ELF-1 (cell line): ENCODE measurements at places on chromosomes 4 and X.

GRCh38 chrX:101206471-101206870 is 13.1 kb upstream of the DRP2 start:
- DNase-seq: no peak

DNA sequence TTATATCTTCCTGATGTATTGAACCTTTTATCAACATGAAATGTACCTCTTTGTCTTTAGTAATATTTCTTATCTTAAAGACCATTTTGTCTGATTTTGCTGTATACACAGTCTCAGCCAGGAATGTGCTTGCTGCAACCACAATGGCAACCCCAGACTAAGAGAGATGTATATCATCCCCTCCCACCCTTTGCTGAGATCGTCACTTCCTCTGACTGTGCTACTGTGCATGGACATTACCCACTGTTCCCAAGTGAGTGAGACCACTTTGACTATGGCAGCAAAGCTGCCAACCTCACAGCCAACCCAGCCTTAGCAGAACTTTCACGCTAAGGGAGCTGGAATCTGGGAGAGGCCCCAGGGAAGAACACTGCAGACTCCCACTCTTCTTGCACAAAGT is 46.0 kb downstream of the EIF2S3 start:
- no peak for DNase-seq

DNA sequence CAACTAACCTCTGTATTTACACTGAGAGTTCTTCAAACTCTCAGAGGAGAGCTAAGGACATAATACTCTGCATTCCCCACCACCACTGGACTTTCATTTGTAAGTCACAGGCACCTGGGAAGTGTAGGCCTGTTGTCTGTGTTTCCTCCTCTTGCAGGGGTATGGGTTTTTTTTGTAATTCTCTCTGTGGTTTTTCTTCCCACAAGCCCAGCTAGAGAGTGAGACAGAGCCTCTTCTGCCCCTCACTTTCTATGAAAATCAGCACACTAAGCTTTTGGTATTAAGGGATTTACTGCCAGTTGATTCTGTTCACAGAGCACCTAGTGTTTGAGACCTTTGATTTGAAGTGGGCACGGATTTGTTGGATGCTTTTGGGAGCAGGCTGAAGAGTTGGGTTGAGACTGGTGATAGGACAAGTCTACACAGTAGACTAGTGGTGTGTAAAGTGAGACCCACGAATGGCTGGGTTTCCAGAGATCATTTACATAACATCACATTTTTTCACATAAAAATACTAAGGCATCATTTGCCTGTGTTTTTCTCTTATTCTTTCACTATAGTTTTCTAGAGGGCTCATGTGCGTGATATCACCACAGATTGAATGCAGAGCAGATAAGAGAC is 28.9 kb upstream of the WDR17 start:
- no peak for DNase-seq

DNA sequence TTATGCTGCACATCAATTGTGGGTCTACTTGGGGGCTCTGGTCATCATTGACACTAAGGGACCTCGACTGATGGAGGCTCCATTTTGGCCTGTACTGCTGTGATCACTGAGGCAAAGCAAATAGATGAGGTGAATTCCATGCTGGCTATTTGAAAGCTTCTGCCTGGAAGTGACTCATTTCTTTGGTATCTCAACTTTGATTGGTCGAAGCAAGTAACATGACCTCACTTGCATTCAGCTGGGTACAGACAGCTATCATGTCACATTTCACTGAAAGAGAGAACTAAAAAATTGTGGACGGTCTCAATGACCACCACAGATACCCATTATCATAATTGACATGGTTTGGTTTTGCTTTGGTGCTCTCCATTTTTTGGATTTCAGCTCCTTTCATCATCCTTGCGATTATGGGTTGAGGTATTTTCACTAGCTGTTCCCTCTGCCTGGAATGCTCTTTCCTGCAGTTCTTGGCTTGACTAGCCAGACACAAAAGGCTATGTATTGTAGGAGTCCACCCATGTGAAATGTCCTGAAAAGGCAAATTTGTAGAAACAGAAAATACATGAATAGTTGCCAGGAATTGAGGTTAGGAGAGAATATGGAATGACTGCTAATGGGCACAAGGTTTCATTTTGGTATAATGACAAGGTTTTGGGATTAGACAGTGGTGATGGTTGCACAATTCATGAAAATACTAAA is 369.2 kb upstream of the LCORL start:
- no peak for DNase-seq

DNA sequence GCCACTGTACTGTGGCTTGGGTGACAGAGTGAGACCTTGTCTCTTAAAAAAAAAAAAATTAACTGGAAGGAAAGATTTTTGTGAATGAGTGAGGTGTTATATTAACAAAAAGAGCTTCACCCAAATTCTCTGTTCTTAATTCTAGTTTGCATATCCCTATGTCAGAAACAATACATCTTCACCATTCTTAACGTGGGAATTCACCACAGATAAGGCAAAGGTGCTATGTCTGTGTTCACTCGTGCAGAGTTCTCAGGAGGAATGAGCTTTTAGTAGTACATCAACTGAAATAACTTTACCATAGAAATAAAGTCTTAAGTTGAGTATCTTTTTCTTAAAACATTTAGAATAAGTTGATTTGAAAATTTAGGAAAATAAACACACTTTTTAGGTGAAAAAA is 135.1 kb downstream of the RAPGEF2 start:
- no peak for DNase-seq

- no peak for DNase-seq
These were observed 136.7 kb upstream of the PPARGC1A start for GRCh38 chr4:24026596-24026995.

DNA sequence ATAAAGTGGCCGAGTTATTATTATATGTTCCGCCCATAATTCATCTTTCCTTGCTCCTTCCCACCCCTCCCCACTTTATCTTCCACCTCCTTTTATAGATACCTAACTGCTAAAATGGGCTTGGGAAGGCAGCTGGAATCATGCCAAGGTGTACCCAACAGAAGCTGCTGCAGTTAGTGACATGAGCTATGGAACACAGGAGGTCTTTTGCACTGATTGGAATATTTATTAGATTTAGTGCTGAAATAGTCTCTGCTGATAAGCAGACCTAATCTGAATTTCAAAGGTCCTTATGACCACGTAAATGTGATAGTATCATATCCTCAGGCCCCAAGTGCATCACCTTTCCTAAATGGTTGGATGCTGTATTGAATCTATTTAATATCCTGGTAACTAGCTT is 64.9 kb downstream of the HMGB2 start:
- DNase-seq: no peak

DNA sequence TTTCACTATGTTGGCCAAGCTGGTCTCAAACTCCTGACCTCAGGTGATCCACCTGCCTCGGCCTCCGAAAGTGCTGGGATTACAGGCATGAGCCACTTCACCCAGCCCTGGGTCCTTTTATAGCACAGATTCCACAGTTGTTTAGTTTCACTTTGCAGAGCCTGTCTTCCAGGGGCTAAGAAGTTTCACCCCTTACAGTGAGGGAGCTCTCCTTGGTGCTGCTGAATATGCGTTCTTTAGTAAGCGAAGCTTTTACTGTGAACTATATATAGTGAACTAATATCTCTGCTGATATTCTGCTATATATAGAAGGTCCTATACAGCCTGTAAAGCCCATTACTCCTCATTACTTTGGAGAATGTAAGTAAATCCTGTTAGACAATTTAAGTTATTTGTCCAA is 4.2 kb downstream of the TCEAL6 start:
- no peak for DNase-seq

DNA sequence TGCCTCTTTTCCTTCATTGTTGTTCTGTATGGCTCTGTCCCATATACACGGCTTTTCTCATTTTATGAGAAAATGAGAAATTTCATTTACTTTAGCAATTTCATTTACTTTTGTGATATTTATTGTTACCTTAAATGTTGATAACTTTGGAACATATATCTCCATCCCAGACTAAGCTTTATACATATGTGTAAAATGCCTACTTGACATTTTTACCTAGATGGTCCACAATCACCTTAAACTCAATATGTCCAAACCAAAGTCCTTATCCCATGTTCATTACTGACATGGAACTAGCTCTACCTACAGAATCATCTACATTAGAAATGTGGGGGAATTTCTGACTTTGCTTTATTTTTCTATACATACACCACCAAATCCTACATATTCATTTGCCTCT is 590.5 kb upstream of the CT83 start:
- no peak for DNase-seq

GRCh38 chr4:102825261-102826091 is 1.9 kb downstream of the UBE2D3 start:
- DNase-seq: peak; percentile 66

- no peak for DNase-seq
These were observed 149.4 kb downstream of the PDGFRA start for GRCh38 chr4:54378461-54378860.

DNA sequence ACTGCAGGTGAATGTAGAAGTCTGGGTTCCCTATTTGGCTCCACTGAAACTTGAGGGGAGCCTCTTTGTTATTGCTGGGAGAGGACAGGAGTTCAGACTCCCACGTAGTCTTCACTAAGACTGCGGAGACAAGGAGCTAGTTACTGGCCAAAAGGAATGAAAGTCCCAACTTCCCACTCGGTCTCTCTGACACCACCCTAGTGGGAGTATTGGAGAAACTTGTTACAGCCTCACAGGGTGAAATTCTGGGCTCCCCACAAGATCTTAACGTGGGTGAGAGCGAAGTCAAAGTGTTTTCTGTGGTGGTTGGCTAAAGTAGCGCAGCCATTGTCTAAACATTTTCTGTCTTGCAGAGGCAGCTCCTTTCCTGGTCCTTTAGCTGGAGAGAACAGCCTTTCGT is 13.5 kb downstream of the MYOZ2 start:
- DNase-seq: no peak

- no peak for DNase-seq
These were observed 133.1 kb downstream of the ARAP2 start for GRCh38 chr4:36111172-36111571.

- no peak for DNase-seq
These were observed 68.0 kb downstream of the TMA16 start for GRCh38 chr4:163562496-163562895.

DNA sequence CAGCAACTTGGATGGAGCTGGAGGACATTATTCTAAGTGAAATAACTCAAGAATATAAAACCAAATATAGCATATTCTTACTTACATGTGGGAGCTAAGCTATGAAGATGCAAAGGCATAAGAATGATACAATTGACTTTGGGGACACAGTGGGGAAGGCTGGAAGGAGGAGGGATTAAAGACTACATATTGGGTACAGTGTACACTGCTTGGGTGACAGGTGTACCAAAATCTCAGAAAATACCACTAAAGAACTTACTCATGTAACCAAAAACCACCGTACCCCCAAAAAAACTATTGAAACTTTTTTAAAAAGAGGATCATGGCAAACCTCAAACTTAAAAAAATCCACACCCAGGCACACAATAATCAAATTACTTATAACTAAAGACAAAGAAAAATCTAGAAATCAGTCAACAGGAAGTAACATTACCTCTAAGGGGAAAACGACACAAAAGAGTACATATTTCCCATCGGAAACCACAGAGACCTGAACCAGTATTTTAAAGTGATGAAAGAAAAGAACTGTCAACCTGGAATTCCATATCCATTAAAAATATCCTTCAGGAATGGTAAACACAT is 241.8 kb downstream of the PRDM5 start:
- no peak for DNase-seq

- DNase-seq: no peak
These were observed 75.1 kb downstream of the GAB1 start for GRCh38 chr4:143411527-143412419.

DNA sequence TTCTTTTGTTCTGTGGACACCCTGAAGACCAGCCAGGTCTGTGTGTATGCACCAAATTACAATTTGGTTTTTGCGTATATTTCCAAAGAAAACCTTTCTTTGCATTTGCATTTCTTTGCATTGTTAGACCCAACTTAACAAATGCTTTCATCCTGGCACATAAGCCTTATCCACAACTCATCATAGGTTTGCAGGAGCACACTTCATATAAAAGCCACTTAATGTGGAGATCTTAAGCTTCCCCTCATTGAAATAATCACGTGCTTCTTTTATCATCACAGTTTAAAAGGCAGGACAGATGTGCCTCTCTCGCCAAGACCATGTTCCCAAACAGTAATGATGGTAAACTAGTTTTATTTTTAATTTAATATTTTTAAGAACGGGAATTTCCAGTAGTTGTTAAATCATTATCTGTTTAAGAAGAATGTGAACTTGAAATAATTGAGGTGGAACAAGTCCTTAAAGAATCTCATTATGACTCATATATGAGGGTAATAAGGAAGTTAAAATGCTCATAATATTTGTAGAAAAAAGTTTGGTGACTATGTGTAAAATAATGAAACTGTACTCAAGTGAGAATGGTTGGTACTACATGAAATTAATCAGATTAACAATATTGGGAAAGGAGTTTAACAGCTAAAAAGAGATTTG is 65.5 kb downstream of the GLRA3 start:
- no peak for DNase-seq

GRCh38 chrX:108219949-108220601 is 128.5 kb downstream of the ATG4A start:
- no peak for DNase-seq

GRCh38 chrX:37875675-37876074 is 28.3 kb upstream of the DYNLT3 start:
- DNase-seq: no peak

GRCh38 chrX:100379388-100379986 is 30.6 kb downstream of the PCDH19 start:
- DNase-seq: peak; percentile 48

GRCh38 chr4:101977076-101977475 is 186.5 kb downstream of the BANK1 start:
- no peak for DNase-seq

DNA sequence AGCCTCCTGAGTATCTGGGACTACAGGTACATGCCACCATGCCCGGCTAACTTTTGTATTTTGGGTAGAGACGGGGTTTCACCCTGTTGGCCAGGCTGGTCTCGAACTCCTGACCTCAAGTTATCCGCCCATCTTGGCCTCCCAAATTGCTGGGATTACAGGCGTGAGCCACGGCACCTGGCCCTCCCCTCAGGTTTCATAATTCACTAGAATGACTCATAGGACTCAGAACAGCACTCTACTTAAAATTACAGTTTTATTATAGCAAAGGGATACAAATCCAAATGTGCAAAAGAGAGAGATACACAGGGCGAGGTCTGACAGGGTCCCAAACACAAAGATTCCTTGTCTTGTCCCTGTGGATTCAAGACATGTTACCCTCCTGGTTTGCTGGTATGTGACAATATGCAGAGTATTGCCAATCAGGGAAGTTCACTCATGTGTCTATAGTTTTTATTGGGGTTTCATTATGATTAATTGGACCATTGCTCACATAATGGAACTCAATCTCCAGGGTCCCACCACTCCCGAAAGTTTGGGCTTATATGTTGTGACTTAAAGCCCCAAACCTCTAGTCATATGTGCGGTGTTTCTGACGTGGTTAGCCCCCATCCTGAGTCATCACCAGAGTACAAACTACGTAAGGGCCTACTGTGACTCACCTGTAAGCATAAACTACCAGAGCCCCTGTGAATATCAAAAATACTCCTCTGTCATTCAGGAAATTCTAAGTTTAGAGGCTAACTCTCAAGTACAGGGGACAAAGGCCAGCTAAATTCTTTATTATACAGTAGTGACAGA is 5.2 kb downstream of the YIPF6 start:
- DNase-seq: no peak
